Esophagus mucosa (tissue), 1 donor: ENCODE measurements at places on chromosomes 7 and 10. TPM values are rescaled to one million over a fixed set of nuclear protein-coding genes. Genes with fewer than 3 reads are reported as not detected.
A peak's percentile ranks its signal among the peaks of the same experiment; 100 is the strongest.

Gene HMX2
- total RNA-seq = not detected

Gene OR2A42
- not detected for total RNA-seq

DNA sequence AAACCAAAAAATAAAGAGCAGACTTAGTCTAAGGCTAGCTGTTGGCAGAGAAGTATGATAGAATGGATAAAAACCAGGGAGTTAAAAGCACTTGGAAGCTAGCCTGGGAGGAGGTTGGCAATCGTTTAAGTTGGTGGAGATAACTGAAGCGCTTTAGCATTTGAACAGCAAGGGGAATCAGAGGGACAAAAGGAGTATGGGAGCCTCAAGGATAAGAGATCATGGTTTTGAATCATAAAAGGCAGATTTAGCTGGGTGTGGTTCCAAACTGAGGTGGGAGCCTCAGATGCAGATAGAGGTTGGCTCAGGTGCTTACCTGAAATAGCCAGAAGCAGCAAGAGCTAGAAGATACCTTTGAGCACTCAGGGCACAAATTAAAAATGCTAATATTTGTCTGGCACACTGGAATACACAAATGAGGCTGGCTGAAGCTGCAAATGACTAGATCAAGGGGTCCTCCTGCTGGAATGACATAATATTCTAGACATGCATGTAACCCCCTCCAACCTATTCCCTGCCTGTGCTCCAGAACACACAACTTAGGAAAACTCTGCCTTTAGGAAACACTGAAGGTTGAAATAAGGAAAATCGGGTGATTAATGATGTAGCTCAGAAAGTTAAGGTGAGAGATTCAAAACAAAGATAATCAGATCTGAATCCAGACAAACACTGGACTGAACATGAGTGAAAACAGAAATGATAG, 372.3 kb upstream of the LRRN3 start:
- ATAC-seq = no peak

Gene TFR2
- 0.68 TPM for total RNA-seq

- peak; percentile 18 for ATAC-seq
Measured at GRCh38 chr10:117543225-117544003, 868 bp downstream of the EMX2 start.

DNA sequence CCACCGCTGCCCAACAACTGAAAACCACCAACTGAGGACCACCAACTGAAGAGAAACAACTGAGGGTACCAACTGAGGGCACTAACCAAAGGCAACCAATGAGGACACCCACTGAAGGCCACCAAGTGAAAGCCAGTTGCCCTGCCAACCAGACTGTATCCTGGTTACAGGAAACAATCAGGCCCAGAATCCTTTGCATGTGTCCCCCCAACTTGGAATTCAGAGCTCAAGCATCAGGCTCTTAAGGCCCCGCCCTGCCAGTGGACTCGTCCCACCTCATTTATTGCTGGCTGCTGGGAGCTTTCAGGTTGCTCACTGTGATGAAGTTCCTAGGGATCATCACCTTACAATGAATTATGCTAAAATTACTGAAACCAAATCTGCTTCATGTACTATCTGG, 76.6 kb upstream of the ABI1 start:
- no peak for ATAC-seq

Gene NYAP1
- total RNA-seq = 0.16 TPM

GRCh38 chr10:69383558-69383957, 33.2 kb downstream of the TACR2 start:
- ATAC-seq = no peak
